ENCODE measurements at places on chromosomes 2 and 18.

- DNase-seq = no peak
These were observed 30.2 kb downstream of the SMAD7 start for GRCh38 chr18:48920408-48921038.

DNA sequence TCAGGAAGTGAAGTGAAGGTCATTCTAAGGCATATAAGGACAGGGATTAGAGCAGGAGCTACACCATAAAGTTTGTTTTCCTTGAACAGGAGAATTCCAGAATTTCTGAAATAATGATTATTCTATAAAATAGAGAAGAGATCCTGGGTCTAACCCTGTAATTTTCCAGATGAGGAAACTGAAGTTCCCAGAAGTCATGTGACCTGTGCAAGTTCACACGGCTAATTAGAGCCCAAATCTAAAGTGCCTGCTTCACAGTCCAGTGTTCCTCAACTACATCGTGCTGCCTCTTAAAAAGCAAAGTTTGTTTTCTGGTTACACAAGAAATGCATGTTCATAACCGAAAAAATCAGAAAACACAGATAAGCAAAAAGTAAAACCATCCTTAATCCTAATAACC is 34.9 kb downstream of the PLB1 start:
- no peak for DNase-seq

- DNase-seq = no peak
These were observed 328.4 kb upstream of the MAP2 start for GRCh38 chr2:209095432-209095831.

GRCh38 chr2:216306868-216307267 is 65.4 kb downstream of the MARCHF4 start:
- DNase-seq = no peak

DNA sequence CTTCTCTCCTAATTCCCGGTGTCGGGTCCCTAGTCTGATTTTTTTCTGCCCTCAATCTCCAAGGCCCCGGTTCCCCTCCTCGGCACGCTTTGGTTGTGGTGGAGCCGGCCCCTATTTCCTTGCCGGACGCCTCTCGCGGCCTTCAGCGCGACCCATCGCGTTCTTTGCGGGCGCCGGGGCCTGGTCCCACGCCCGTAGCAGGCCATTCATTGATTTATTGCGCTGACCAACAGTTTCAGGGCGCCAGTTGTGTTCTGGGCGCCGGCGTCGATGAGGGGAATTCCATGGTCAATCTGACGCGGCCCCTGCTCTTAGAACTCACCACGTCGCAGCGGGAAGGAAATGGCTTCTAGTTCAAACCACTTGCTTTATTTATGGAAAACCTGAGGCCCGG is 396 bp downstream of the CNOT9 start:
- DNase-seq = peak; percentile 27

DNA sequence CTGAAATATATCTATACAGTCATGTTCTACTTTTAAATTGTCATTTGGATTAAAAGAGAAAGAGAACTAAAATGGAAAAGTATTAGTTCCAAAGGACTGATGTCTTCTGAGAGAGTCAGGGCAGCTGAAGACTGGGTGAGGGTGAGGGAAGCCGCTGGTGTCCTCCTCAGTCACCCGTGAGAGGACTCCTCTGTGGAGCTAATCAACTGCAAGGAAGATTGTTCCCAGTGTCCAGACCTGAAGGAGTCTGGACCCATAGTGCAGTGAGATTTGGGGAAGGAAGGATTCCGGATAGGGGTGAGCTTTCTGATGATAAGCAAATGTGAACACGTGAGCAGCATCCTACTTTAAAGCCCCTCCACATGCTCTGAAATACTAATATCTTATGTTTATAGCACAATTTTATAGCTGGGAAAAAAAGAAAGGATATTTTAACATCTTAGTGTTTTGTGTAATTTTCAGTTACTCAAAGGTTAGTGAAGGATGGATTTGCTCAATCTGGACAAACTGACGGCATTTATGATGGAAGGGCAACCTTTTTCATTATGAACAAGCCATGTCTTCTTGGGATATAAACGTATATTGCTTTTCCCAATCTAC is 134.5 kb upstream of the TTC39C start:
- no peak for DNase-seq

GRCh38 chr2:39870871-39871270 is 91.8 kb upstream of the THUMPD2 start:
- no peak for DNase-seq

DNA sequence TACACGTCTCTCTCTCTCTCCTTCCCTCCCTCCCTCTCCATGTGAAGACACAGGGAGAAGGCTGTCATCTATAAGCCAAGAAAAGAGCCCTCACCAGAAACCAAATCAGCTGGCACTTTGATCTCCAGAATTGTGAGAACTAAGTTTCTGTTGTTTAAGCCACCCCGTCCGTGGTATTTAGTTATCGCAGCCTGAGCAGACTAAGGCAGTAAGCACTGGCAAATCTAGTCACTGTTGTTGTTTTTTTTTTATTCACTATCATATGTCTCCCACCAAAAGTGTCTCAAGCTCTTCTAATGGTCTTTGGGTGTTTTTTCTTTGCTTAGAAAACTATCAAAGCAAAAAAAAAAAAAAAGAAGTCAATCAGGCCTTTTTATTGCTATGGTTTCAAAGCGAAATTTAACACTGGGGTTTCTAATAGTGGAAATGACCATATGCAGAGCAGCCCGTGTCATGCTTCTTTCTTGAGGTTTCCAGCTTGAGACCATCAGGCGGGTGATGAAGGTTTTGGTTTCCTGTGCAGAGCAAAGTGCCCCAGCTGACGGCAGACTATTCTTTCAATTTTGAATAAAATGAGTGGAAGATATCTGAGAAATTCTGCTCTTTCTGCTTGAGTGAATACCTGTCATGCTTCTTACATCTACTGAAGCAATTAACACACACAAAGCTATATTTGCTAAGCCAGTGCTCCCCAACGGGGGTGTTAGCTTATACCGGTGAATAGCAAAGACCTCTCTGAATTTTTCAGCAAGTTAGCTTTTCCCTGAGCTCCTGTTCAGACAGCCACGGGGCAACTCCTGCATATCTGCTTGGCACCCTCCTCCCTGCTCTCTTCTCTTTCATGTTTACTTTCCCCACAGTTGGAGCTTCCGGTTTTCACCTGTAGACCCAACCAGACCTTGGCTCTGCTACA is 394.1 kb upstream of the ATP5MC3 start:
- no peak for DNase-seq

- DNase-seq = no peak
These were observed 443.8 kb downstream of the NCKAP5 start for GRCh38 chr2:133124446-133124845.

DNA sequence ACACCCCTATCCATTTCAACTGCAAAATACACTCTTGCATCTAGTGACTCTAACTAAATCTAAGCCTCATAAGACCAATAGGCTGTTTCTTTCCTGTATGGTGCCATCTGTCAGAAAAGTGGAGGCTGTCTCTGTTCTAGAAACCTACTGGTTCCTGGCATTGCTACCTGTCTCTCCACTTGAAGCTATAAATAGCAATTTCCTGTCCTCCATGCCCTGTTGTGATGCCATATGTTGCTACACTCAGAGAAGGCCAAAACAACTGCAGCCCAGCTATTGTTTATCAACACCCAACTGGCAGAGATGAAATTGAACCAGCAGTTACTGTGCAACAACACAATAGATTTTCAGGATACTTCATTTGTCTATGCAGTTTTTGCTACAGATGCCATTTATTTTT is 1355.1 kb upstream of the SLC39A10 start:
- no peak for DNase-seq

GRCh38 chr18:12027046-12027445 is 45.7 kb downstream of the IMPA2 start:
- no peak for DNase-seq

GRCh38 chr18:49768051-49768391 is 45.3 kb downstream of the ACAA2 start:
- no peak for DNase-seq

DNA sequence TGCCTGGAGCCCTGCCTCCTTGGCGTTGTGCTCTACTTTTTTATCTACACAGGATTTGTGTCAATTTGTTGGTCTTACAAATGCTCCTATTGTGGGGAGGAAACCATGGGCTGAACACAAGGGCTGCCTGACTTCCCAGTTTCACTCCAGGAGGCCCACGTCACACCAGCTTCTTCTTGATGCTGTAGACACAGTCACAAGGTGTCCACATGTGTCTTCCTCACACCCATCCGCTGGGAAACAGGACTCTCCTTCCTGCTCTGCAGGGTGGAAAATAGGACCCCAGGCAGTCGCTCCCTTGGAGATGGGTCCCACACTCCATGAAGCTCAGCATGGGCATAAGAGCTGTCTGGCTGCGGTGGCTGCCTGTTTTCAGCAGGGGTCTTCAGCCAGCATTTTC is 468.2 kb downstream of the EPHA4 start:
- DNase-seq = no peak

- peak; percentile 10 for DNase-seq
These were observed 501 bp downstream of the RETREG2 start for GRCh38 chr2:219178377-219179175.

- DNase-seq = no peak
These were observed 279.3 kb downstream of the NYAP2 start for GRCh38 chr2:225678792-225679191.

- no peak for DNase-seq
These were observed 28.5 kb upstream of the SNTG2 start for GRCh38 chr2:922185-922584.

- no peak for DNase-seq
These were observed 694 bp downstream of the CFAP36 start for GRCh38 chr2:55519938-55520885.

DNA sequence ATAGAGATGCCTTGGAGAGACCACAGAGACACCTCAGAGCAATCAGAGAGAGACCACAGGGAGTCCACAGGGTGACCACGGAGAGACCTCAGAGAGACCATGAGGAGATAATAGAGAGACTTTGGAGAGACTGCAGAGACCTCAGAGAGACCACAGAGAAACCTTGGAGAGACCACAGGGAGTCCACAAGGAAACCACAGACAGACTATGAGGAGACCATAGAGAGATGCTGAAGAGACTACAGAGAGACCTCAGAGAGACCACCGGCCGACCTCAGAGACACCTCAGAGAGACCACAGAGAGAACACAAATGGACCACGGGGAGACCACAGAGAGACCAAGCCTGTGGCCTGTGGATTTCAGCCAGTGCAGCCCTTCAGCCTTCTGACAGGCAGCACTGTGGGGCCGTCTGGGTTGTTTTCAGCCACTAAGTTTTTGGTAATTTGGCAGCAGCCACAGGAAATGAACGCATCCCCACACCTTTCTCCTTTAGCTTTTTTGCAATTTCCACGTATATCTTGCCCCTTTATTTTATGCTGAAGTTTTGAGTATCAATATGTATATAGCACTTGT is 11.4 kb upstream of the TMEM18 start:
- no peak for DNase-seq

DNA sequence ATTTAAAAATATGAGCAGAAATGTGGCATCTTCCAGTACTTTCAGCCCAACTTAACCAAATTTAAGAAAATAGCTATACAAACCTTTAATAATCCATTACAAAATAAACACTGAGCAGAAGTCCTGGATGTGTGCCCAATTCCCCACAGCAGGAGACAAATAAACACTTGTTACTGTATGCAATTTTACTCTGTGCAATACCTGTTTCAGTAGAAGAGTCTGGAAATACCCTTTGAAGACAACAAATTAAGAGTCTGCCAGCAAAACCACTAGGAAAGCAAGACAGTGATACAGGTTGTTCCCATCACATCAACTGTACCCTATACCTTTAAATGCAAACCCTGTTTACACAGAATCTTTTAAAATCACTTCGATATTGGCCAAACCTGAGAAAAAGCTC is 41.4 kb upstream of the RNU4ATAC start:
- no peak for DNase-seq

GRCh38 chr2:195604706-195605105 is 52.3 kb upstream of the SLC39A10 start:
- DNase-seq = no peak

- no peak for DNase-seq
These were observed 39.6 kb downstream of the EMX1 start for GRCh38 chr2:72956936-72957335.

DNA sequence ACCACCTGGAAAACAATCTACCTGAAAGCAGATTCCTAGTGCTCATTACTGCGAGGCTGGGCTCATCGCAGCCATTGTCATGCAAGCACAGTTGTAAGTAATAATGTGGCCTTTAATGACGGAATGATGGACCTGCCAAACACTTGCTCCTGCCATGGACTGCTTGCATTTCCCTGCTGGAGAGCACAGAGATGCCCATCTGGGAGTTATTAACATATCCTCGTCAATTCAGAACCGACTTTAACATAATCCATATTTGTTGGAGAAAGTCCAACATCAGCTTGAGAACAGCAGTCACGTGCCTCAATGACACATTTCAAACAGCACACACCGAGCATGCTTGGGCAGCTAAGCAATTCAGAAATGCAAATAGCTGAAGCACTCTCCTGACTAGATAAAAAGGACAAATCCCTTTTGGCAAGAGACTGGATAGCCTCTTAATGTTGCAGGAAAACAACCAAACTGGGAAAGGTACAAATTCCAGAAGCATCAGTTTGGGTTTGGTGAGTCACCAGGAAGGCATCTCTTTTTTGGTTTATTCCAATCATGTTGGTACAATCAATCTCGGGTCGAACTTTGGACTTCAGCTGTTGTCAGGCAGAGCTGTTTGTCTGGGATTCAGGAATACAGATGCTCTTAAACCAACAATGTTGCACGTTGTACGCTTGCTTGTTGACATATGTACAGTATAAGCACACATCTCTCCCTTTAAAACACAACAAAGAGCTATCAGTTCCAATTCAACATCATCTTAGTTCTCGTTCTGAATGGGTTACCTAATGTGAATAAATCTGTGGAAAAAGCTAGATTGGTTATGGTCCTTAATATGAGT is 395.8 kb downstream of the LNPK start:
- DNase-seq = no peak

- no peak for DNase-seq
These were observed 24.5 kb downstream of the TIMM21 start for GRCh38 chr18:74172697-74173433.

DNA sequence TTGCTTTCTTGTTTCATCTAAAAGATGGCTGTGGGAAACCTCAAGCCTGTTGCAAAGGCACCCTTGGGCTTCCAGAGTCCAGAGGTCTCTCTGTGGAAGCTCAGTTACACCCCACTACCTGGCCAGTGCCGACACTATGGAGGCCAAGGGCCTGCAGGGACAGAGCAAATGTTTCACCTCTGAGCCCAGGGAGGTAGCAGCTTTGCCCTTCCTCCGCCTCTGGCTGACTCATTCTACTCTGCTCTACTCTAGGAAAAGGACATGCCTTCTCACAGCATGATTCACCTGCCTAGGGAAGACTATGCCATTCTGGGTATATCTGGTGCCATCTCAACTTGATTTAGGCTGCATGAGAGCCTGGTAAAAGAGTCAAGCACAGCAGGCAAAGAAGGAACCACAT is 12.2 kb downstream of the MYOM1 start:
- DNase-seq = no peak

GRCh38 chr2:96963316-96963715 is 23.1 kb downstream of the FAM178B start:
- DNase-seq = no peak

GRCh38 chr2:158600155-158600802 is 143.5 kb downstream of the PKP4 start:
- no peak for DNase-seq

DNA sequence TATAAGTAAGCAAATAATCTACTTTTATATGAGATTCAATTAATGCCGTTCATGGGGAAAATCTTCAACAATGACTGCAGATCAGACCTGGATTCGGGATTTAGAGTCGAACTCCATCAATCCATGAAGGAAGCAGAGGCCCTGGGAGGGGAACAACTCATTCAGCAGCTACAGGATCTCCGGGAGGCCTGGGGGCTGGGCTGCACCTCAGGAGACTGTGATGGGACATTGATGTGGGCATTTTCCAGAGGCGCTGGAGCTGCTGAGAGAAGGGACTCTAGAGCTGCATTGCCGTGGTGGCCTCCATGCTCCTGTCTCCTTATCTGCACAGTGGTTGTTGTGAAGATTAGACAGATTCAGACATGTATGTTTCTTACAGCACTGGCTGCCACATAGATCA is 76.9 kb downstream of the MYT1L start:
- DNase-seq = no peak

Data from stimulated activated CD8-positive, alpha-beta memory T cell treated with anti-CD3 and anti-CD28 coated beads, Interleukin-7, amount 100 ng/mL, for 24 hours (primary cell).